ENCODE measurements at places on chromosomes 3 and 15.

DNA sequence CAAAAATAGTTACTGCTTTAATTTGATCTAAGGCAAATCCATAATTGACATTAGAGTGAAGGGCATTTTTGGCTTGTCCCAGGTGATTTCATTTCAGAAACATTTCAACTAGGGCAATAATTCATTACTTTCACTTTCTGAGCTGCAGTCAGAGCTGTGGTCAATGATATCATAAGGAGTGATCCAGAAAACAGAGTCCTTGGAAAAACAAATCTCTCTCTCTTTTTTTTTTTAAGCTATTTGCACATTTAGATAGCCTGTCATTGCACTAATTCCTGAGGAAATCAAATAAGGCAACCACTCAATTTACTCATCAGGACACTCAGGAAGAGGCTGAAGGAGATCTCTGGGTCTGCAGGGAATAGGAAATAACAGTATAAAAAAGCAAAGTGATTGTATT is 269.5 kb upstream of the LRRC3B start:
- DNase-seq: no peak

DNA sequence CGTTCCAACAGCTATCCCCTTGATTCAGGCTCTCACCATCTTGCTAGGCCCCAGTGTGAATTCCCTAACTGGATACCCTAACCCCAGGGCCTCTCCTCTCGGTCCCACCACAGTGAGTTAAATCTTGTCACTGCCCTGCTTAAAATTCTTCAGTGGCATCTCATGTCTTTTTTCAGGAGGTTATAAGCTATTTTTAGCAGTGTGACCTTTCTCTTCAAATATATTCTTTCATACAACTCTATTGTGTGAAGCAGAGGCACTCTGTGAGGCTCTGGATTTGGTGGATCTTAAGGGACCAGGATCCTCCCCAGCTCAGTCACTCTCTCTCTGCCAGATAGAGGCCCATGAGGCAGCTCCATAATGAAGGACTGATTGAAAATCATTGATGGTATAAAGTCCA is 760.4 kb downstream of the NTRK3 start:
- DNase-seq: no peak

DNA sequence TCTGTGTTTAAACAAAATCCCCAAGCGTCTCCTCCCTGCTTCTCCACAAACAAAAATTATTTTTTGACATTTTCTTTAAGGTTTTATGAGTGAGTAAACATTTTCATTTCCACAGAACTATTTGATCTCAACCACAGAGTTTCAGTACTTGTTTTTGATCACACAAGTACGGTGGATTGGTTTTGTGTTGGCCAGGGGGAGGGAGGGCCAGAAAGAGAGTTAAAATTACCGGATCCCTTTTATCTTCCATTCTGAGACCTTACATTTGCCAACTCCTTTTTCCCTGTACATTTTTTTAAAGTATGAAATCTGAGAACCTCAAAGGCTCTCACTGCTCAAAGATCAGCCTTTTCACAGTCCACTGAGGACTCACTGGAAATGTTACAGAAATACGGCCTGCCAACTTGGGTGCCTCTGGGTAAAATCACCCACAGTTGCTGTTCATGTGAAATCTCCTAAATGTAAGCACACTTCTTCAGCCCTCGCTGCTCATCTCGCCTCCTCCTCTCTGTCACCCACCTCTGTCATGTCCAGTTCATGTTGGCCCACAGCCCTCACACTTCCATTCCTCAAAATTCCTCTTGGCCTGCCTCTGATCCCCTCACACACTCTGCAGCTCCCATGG is 1.7 kb downstream of the HOMER2 start:
- DNase-seq: no peak

- DNase-seq: no peak
Measured at GRCh38 chr3:24736701-24737100, 242.1 kb upstream of the THRB start.

DNA sequence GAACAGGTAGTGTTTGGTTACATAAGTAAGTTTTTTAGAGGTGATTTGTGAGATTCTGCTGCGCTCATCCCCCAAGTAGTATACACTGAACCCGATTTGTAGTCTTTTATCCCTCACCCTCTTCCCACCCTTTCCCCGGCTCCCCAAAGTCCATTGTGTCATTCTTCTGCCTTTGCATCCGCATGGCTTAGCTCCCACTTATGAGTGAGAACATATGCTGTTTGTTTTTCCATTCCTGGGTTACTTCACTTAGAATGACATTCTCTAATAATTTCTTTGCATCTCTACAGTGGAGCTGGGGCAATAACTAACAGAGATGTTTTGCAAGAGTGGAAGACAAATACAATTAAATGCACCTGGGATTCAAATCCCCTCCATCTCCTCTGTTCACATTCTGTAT is 93.2 kb downstream of the TP63 start:
- DNase-seq: peak; percentile 10

DNA sequence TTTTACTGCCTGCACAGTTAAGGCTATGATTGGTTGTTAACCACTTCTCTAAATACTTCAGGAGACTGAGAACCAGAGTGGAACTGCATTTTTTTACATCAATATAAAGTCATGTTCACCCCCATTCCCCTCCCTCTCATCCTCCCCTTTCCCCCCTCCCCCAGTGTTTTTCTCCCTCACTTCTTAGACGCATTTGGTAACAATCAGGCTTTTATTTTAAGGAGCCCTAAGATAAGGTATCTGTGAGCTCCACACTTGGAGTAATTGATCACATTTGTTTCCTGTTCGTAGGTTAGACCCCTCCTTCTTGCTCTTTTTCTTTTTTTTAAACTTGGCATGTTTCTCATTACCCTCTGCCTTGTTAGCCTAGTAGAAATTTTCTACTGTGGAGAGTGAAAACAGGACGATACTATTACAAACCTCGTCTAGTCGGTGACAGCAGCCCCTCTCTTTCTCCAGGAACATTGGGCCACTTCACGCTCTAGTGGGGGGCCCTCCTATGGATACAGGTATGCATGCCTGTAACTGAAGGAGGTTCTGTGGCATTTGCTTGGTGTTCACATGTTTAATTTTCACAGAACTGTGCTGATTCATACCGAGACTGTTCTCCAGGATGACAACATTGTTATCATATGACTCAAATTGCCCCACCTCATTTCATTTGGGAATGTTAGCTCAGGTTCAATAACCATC is 314.4 kb downstream of the MECOM start:
- DNase-seq: peak; percentile 28
